ENCODE measurements at places on chromosomes 3 and 15. TPM values are rescaled to one million over a fixed set of nuclear protein-coding genes. Genes with fewer than 3 reads are reported as not detected.

The FYTTD1 gene
- total RNA-seq, result 32.6 TPM

The MYH15 gene
- 0.17 TPM for total RNA-seq

The NDN gene
- total RNA-seq, result 47.7 TPM

The PLA2G4D gene
- total RNA-seq, result not detected

The PLA2G4E gene
- total RNA-seq, result not detected

The CYP8B1 gene
- total RNA-seq, result not detected

The SPG21 gene
- 68.4 TPM for total RNA-seq

The SEMA3G gene
- total RNA-seq, result under 0.01 TPM

The ST3GAL6 gene
- total RNA-seq, result 2.6 TPM

The IL17RD gene
- 2.1 TPM for total RNA-seq

The ARPP19 gene
- total RNA-seq, result 63.4 TPM

The TM4SF1 gene
- 423 TPM for total RNA-seq

The CLDN18 gene
- not detected for total RNA-seq

The GUCA1C gene
- total RNA-seq, result not detected

The GNL3 gene
- 99.9 TPM for total RNA-seq

The AADACL2 gene
- total RNA-seq, result under 0.01 TPM

The PLCB2 gene
- total RNA-seq, result under 0.01 TPM

The RPL39L gene
- 17.5 TPM for total RNA-seq

The ECE2 gene
- total RNA-seq, result not detected

The MESP1 gene
- total RNA-seq, result 1.3 TPM

The PLA2G4F gene
- total RNA-seq, result not detected

The CALML4 gene
- 1.0 TPM for total RNA-seq

The MYO5C gene
- under 0.01 TPM for total RNA-seq

The SYNPR gene
- total RNA-seq, result not detected

The OR5H14 gene
- total RNA-seq, result not detected

The MFN1 gene
- 44.9 TPM for total RNA-seq

The SNRK gene
- 22.6 TPM for total RNA-seq

Measured in fibroblast of lung (primary cell).